ENCODE measurements at places on chromosomes 2 and 18. TPM values are rescaled to one million over a fixed set of nuclear protein-coding genes. Genes with fewer than 3 reads are reported as not detected.

DNA sequence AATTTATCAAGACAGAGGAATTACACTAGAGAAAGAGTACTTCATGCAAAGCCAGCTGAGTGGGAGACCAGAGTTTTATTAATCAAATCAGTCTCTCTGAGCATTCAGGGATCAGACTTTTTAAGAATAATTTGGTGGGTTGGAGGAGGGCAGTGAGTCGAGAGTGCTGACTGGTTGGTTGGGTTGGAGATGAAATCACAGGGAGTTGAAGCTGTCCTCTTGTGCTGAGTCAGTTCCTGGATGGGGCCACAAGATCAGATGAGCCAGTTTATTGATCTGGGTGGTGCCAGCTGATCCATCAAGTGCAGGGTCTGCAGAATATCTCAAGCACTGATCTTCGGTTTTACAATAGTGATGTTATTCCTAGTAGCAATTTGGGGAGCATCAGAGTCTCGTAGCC, 21.4 kb upstream of the PDCL3 start:
- no peak for DNase-seq

- no peak for DNase-seq
These were observed 59.8 kb downstream of the SOX11 start for GRCh38 chr2:5751873-5752482.

DNA sequence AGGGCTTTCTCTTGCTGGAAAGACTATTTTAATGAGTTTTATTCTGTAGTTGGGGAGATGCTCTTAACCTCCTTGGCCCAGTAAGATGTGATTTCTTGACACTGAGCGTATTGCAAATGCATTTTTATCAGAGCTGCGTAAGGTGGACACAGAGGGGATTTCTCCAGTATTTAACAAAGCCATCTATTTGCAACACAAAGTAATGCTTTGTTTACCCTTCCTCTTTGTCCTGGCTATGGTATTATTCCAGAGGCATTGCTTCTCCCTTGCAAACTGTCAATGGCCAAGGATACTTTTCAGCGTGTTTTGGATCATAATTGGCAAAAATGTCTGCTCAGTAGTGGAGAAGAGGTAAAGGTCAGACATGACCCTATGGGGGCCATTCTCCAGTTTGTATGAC, 90.8 kb upstream of the PIK3C3 start:
- DNase-seq: no peak

- no peak for DNase-seq
These were observed 494.9 kb upstream of the LRATD1 start for GRCh38 chr2:14137643-14138042.

Gene TOGARAM2
- total RNA-seq: 15.0 TPM

- DNase-seq: no peak
These were observed 166.9 kb upstream of the KLF7 start for GRCh38 chr2:207332480-207333212.

Gene ASAP2
- total RNA-seq: 0.33 TPM

DNA sequence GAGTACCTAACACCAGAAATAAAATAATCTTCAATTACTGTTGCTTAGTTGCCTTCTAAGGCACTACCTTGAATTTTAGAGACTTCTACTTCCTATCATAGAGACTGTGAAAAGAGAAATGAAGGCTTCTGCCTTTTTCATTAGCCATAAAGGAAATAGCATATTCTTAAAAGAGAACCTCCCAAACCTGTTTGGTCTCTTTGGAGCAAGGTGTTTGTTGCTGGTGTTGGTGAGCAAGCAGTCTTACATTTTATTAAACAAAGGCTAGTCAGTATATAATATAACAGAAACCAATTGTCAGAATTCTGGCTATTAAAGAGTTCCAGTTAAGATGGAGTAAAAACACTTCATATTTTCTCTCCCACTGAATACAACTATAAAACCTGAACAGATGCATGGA, 116.4 kb downstream of the TAF4B start:
- no peak for DNase-seq

DNA sequence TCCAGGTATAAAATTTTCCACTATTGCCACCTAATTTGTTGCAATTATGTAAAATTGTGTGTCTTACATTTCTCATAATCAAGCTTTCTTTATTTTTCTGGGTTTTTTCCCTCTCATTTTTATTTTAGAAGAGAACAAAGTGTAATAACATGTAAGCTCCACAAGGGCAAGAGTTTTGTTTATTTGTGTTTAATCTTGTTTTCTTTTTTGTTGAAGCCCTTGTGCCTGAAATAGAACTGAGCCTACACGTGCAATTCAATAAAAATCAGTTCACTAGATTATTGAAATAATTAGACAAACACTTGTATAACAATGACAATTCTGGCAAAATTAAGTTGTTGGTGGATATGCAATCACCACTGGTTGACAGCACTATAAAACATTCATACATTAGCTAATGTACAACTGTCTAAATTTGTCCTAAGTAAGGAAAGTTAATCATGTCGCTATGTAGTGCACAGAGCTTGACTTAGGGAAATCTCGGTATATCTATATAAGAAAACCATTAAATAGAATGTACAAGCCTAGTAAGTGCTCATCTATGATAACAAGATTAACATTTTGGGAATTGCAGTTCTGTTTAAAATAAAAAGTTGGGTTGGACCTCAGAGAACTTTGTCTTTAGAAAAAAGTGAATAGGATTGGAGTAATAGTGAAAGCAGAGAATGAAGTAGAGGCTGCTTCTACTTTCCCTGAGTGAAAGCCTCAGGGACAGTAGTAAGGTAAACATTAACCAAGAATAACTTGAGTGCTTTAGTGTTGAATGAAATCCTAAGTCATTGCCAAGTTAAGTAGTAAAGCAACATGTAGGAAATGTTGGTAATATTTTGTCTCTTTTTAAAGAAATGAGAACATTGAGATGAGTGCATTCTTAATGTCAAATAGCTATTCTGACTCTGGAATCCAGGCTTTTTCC, 37.4 kb upstream of the NOL4 start:
- DNase-seq: no peak

- DNase-seq: no peak
These were observed 118.6 kb downstream of the AQP4 start for GRCh38 chr18:26746826-26747475.

DNA sequence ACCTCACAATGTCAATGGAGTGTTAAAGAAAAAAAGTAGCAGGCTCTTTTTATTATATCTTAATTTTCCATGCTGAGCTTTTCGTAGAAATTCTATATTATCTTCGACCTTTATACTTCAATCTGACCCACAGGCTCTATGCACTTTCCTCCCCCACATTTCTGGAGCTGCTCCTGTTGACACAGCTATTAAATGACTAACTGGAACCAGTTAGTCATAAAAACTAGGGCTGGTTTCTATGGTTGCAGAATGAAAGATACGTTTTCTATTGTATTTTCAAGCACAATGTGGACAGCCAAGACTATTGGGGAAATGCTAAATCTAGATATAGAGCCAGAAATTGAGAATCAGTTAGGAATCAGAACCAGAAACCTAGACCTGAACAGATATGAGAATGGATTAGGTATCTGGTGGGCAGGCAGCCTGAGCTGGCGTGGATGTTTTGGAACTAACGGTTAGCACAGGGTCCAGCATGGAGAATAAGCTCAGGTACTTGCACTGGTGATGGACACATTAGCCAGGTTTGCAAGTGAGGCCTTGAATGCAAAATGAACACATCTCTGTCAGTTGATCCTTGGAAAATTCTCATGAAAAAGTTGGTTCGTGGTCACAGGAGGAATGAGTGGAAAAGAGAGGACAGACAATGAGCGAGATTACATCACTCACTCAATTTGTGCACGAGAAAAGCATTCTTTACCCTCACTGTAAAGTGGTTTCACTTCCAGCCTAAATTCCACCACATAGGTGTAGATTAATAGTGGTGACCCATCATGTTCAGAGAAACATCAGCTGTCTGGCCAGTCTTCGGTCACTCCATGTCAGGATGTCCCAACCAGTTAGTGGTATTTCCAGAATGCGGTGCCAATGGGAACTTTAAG, 144.6 kb upstream of the EPHA4 start:
- no peak for DNase-seq

- DNase-seq: peak; percentile 75
These were observed at the start of gene ADRA2B for GRCh38 chr2:96116424-96116878. Gene ADRA2B, minus strand, starts transcription at chr2:96116571. Its CDS starts 422 bp downstream, at chr2:96116149.

- DNase-seq: no peak
These were observed 796 bp downstream of the AOX1 start for GRCh38 chr2:200586644-200586975.

DNA sequence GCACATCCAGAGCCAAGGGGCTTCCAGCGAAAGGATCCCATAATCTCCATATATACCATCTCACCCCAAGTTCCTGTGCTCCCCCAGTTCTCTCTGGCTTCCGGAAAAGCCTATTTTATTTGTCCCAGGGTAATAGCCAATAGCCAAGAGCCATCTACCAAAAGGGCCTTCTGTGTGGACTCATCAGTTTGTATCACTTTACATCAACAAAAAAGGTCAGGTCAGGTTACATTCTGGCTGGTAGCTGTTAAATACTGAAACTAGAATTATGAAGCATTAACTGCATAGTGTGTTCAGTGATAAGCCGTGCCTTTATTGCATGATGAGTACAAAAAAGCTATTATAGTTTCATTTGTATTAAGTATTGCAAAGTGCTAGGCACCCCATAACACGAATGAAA, 223.7 kb downstream of the IRS1 start:
- no peak for DNase-seq

GRCh38 chr2:23107327-23107941, 277.5 kb upstream of the KLHL29 start:
- no peak for DNase-seq
